ENCODE measurements at places on chromosomes 1 and 21.

DNA sequence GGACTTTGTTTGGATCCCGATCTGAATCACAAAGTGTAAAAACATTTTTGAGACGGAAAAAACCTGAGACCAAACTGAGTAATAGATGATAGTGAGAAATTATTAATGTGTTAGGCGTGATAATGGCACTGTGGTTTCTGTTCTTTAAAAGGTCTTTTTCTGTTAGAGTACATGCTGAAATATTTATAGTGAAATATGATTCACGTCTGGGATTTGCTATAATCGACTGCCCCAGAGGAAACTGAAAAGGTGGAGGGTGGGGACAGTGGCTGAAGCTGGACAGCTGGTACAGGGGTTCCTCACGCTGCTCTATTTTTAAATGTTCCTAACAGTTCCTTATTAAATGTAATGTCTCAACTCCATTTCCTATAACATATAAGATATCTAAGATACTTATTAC, 11.2 kb downstream of the URB1 start:
- DNase-seq = peak; percentile 18

GRCh38 chr1:107698161-107698560, 266.8 kb downstream of the VAV3 start:
- no peak for DNase-seq

DNA sequence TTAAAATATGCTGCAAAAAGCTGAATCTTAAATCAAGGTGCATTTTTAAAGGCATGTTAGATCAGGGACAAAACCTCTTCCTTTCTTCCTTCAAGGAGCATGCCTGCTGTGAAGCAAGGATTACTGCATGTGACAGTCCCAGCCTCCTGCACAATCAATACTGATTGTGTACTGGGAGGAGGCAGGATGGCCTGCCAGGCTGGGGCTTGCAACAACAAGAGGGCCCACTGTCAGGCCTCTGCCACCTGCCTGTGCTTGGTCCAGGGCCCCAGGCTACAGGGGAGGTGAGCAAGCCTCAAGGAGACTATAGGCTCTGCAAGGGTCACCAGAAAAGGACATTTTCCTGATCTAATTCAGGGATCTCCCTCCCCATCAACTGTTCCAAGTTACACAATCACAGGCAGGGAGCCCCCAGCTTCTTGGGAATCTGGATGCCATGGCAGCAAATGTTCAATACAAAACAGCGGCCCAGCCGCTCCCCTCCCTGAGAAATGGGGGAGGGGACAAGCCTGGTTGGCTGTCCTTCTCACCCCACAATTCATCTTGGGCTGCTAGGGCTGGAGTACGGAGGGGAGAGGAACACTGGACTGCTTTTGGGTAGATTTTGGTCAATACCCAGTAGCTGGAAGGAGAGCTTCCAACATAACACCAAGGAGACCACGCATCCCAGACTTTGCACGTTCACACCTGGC, 76.7 kb downstream of the SSBP3 start:
- no peak for DNase-seq

GRCh38 chr1:10693497-10694273, 102.8 kb downstream of the CASZ1 start:
- no peak for DNase-seq

- DNase-seq = no peak
Observed at GRCh38 chr1:6538956-6539355, 15.4 kb downstream of the NOL9 start.
